ENCODE measurements at places on chromosomes 1 and 21.

DNA sequence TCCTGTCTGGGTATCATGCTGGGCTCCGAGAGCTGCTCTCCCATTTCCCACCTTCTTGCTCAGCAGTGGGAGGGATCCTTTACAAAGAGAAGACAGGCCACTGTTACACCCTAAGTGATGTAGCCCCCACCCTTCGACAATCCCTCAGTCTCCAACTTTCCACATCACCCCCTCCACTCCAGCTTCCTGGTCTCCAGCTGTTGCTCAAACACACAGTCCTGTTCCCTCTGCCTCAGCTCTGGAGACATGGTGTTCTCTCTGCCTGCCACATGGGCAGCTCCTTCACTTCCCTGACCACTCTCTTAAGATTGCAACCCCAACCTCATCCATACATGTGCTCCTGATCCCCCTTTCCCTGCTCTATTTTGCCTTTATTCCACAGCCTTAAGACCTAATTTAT is 37.7 kb downstream of the SLC30A1 start:
- no peak for ATAC-seq

DNA sequence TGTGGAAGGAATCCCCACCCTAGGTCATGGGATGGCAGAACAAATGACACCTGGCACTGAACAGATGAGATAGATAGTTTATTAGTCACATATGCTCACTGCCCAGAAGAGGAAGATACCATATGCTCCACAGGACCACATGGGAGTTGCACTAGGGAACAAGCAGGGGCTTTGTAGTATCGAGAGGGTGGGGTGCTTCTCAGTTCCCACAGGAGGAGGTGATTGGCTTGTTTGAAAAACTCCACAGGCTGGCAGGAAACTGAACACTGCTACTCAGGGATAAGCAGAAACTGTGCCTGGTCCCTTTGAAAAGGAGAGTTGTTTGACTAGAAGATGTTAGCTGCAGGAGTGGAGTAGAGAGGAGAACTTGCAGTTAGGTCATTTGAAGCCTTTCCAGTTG is 31.9 kb upstream of the RXRG start:
- ATAC-seq: no peak

GRCh38 chr1:193763266-193763665 is 576.9 kb upstream of the B3GALT2 start:
- no peak for ATAC-seq

DNA sequence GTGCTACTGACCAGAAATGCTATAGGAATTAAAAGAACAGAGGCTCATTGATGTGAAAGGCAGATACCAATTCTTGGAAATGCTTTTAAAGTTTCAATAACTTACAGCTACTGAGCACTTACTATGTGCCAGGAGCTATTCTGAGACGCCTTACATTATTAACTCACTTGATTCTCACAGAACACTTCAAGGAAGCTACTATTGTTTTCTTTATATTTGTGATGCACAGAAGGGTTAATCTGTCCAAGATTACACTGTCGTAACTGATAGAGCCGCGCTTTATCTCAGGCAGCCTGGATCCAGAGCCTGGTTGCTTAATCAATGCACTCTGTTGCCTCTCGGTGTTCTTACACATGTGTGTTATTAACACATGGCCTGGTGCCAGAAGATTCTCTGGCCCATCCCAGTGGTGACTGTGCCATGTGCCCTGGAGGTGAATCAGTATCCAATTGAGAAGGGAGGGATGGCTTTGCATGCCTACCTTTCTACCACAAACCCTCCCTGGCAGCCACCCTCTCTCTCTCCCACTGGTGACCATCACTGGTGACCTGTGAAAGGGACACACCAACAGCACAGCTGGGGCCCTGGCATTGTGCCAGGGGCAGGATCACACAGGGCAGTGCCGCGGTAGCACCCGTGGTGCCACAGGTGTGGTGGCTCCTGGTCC is 8.8 kb downstream of the FMO1 start:
- ATAC-seq: no peak

DNA sequence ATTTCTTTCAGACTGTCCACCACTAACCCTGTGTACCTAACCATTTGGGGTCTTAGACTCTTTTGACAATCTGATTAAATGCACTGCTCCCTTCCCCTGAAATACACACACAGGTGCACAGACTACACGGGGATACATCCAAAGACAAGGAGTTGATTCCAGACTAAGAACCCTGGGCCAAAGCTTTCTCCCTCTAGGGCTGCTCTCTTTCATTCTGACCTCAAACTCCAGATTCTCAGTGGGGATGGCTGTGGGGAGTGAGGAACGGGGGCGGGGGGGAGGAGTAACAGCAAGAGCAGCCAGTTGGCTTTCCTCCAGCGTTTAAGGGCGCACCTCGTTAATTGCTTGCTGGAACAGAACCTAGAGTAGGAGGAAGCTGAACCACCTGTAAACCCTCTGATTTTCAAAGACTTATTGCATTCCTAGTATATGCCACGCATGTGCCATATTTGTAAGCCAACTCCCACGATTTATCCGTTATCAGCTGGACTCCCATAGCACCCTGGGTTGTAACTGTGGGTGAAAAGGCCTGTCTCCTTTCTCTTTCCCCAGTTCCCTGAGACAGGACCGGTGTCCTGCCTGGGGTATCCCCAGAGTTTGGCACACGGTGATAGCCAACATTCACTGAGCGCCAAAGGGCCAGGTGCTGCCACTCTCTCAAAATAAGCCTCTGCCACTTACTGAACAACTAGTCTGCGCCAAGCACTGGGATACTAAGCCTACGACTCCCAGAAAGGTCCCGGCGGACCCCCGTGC is 920 bp downstream of the MTHFR start:
- no peak for ATAC-seq

GRCh38 chr21:45530423-45531113 is 11.7 kb downstream of the SLC19A1 start:
- no peak for ATAC-seq

DNA sequence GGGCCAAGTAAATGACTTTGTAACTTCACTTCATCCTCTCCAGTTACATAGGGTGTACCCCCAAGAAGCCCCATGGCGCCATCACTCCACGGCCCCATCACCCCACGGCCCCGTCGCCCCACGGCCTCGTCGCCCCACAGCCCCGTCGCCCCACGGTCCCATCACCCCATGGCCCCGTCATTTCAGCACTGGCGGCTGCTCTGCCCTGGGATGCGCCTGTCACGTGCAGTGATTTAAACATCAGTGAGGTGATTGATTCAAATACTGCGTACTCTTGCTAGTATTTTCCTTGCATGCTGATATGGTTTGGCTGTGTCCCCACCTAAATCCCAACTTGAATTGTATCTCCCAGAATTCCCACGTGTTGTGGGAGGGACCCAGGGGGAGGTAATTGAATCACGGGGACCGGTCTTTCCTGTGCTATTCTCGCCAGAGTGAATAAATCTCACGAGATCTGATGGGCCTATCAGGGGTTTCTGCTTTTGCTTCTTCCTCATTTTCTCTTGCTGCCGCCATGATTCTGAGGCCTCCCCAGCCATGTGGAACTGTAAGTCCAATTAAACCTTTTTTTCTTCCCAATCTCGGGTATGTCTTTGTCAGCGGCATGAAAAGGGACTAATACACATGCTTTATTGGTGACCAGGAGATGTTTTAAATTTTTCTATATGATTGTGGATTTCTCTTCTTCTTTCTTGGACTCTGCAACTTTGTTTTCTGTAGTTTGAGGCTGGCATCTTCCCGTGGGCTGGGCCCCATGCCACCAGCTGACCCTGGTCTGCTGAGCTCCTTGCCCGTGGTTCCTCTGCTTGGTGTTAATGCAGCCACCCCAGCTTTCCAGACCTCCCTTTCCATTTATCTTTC is 50.1 kb upstream of the PCBP3 start:
- no peak for ATAC-seq

DNA sequence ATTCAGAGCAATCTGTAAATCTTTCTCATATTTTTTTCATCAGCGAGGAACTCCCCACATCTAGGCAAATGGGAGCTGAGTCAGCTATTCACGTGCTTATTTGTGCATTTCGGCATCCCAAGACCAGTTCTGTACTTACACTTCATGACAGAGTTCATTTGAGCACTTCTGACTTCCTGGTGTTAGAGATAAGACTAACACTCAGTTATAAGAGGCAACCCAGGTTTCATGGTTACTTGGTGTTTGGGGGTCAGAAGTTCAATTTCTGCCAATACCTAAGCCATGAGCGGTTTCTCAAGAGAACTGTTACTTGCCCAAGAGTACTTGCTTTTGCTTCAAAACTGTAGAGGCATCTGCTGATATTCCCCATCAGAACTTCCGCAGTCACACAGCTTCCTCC is 24.1 kb upstream of the DESI2 start:
- ATAC-seq: no peak

DNA sequence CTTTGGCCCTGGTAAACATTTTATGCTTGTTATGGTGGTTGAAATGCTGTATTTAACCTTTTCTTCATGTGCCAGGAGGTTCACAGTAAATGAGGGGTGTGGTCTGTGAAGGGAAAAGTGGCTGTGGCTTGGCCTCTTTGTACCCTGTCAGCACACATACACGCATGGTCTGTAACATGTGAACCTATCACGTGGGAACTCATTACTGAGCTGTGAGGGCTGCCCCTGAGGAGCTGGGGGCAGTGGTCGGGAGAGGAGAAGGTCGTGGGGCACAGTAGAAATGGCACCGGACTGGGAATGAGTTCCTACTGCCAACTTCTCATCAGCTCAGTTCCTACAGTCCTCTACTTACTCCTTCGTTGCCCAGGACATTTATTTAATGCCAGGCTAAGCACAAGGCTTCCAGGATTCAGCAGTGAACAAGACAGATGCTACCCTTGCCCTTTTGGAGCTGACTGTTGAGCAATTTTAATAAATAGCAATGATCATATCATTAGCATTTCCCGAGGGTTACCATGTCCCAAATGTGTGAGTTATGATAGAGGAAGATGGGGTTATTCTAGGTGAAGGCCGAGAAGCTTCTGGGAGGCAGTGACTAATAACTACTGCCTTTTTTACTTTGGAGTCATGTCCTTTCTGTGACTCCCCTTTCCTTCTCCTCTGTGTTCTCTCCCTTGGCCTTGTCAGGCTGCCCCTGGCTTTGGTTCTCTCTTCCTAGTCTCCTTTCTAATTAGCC is 38.8 kb downstream of the DDR2 start:
- ATAC-seq: no peak

DNA sequence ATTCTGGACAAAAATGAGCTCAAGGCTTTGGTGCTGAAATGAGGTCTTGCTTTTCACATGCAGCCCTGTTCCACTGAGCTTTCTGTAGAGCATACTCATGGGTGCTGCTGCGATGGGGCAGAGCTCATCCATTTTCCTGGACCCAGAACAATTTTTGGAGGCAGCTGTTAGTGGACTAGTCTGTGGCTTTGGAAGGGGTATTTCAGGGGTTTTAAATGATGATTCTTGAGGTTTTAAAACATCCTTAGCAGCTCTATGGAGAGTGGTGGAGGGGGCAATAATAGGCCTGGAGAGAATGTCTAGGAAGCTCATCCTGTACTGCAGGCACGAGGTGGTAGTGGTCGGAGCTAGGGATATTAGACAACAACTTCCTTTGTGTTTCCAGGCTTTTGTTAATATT is 16.5 kb downstream of the NOS1AP start:
- no peak for ATAC-seq

DNA sequence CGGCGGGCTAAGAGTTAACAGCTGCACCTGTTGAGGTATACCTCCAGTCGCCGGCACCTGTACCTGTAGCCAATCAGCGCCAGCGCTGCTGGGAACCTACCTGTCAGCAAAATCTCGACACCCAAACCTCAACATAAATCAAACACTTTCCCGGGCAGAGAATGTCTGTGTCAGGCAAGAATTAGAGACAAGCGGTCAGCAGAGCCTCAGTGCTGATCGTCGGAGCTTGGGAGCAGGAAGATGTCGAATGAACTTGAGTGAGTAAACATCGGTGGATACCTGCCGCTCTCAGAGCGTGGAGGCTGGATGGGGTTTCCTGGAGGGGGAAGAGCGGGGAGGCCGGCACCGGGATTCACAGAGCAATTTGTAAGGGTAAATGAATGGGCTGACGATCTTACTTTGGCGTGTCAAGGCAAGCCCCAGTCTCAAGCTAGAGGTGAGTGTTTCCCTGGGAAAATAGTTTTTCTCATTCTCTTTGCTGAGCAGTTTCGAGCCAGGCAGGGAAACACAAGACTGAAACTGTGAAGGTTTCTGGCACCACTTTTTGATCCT is at the start of gene GRHL3:
Gene GRHL3 (plus strand): TSS at position 46 of the 552 bp plus-strand sequence. CDS start 195 bp downstream, at position 241.
- ATAC-seq: no peak

DNA sequence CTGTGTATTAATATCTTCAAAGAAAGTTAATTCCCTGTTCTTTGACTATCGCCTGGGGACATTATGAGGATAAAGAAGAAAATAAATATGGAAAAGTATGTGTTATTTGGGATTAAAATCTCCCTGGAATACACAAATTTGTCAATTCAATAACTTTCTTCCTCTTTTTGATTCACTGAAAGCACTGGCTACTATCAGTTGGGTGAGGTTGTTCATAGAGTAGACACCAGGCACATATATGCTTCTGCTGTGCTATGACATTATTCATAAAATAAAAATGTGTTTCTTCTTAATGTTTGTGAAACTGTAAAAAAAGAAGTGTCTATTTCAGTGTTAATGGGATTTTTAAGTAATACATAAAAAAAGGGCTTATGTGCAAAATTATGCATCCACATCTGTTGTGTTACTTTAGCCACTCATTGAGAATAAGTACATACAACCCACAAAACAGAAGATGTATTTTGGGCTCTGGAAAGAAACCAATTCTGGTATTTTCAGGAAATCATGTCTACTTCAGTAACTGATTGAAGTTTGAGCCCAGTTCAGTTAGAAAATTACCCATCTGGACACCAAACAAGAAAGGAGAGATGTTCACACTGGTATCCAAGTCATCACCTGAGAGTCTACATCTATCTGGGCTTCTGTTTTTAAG is 169.4 kb downstream of the GABPA start:
- ATAC-seq: no peak

Data from activated T-helper 17 cell treated with anti-CD3 and anti-CD28 coated beads, Interleukin-2, amount 50 U/mL, for 72 hours (primary cell).